RCC 7860 (cell line): ENCODE measurements at places on chromosomes 11 and 22.

GRCh38 chr22:47811971-47812370 is 1049.5 kb downstream of the TBC1D22A start:
- DNase-seq: no peak

DNA sequence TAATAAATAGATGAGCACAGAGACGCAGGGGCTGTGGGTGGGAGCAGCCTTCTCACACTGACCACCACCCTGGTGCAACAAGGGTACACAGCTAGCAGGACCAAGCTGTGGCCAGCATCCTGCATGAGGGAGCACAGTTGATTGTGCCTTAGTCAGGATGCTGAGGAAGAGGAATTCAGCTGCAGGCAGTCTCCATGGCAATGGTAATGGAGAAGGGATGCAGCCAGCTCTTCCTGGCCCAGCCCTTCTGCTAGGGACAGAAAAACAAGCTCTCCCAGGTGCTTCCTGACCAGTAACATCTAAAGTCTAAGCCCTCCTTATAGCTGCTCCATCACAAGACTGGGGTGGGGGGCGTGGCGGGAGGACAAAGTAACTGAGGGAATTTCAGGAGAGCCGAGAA is 363.5 kb downstream of the BUD13 start:
- no peak for DNase-seq

DNA sequence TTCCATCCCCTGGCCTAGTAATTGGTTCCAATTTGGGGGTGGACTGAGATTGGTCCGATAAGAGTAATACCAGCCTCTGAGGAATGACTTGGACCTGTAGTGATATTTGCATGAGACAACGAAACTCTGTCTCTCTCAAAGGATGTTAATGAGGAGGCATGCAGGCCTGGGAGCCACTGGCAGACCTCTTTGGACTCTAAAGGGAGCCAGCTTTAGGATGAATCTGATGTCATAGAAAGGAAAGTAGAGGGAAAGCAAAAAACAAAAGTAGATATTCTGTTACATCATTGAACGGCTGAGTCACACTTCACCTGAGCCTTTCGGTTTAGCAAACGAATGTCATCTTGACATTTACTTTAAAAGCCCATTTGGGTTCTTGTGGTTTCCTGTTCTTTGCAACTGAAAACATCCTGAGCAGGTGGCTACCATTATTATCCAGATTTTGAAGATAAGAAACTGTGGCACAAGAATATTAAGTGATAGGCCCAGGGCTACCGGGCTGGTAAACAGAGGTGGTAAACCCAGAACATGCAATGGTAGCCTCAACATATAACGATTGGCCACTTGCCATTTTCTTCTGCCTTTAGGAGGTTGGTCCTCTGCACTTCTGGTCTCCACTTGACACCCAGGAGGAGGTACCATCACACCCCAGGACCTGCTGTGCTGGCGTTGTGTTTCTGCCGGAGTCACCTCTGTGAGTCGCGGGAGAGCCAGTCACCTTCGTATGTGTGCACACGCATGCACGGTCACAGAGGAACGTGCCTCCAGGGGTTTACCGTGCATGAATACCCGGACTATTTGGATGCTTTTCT is 42.7 kb downstream of the RTL6 start:
- no peak for DNase-seq

- DNase-seq: no peak
These were observed 55.8 kb upstream of the ADSL start for GRCh38 chr22:40290516-40290915.

GRCh38 chr11:2923446-2924375 is 5.5 kb downstream of the PHLDA2 start:
- DNase-seq: no peak

DNA sequence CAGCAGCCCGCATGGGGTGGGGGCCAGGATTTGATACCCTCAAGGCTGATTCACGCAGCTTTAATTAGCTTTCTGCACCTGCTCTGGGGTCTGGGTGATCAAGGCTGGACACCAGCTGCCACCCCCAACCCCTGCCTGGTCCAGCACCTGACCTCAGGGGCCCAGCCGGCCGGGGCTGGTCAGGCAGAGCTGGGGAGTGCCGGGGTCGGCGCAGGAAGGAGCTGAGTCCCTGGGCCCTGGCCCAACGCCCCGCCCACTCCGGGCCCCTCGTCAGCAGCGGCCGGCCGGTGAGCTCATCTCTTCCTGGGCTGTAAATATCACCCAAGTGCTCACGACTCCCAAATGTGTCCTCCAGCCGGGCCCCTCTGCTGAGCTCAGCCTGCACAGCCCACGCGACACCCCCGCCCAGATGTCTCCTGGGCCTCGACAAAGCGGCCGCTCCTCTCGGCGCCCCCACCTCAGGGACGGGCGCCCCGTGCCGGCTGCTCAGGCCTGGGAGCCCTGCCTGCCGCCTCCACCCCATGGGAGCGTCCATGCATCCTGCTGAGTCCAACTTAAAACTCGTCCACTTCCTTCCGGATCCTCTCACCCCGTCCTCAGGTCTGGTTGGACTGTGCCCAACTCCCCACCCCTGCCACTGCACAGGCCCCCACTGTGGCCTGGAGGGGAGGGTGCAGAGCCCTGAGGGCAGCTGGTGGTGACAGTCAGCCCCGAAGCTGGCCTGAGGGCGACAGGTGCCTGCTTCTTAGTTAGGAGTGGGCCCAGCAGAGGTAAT is 29.0 kb downstream of the RTN4R start:
- DNase-seq: no peak

GRCh38 chr11:117039900-117040299 is 58.3 kb downstream of the SIK3 start:
- no peak for DNase-seq

DNA sequence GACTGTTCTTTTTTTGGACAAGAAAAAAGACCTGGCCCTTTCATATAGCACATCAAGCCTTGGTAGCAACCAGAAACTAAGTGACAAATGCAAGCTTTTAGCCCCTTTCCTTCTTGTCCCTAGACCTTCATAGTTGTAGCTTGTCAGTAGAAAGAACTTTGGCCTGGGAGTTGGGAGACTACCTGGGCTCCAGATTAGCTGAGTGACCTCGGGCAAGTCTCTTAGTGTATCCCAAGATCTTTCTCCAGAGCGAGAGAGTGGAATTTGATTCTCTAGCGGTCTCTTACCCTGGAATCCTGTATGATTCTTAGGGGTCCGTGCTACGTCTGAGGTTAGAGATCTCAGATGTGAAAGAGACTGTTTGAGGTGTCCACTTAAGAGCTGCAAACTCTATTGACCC is 59.0 kb downstream of the ZNRF3 start:
- no peak for DNase-seq

GRCh38 chr11:76163289-76163880 is 42.9 kb downstream of the WNT11 start:
- no peak for DNase-seq

DNA sequence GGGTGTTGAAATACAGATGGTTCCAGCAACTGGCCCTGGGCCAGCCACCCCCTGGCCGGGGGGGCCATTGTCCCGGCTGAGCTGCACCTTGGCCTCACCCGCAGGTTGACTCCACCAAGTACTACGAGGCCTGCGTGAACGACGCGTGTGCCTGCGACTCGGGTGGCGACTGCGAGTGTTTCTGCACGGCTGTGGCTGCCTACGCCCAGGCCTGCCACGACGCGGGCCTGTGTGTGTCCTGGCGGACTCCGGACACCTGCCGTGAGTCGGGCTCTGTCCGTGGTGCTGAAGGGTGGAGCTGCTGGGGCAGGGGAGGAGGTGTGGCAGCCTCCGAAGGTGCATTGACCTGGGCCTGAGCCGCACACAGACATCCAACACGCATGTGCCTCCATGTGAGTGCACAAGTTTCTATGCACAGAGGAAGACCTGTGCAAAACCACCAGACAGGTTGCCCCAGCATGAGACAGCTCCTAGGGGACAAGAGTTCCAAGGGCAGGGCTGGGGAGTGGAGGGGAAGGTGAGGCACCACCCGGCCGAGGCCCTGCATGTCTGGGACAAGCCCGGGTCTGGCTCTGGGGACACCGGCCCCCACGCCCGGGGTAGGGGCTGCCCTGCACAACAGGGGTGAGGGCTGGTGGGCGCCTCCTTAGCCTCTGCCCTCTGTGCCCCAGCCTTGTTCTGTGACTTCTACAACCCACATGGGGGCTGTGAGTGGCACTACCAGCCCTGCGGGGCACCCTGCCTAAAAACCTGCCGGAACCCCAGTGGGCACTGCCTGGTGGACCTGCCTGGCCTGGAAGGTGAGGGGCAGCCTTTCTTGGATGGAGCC is 16.1 kb downstream of the MUC5B start:
- DNase-seq: no peak

- no peak for DNase-seq
These were observed 14.6 kb downstream of the ACAT1 start for GRCh38 chr11:108135845-108136544.

DNA sequence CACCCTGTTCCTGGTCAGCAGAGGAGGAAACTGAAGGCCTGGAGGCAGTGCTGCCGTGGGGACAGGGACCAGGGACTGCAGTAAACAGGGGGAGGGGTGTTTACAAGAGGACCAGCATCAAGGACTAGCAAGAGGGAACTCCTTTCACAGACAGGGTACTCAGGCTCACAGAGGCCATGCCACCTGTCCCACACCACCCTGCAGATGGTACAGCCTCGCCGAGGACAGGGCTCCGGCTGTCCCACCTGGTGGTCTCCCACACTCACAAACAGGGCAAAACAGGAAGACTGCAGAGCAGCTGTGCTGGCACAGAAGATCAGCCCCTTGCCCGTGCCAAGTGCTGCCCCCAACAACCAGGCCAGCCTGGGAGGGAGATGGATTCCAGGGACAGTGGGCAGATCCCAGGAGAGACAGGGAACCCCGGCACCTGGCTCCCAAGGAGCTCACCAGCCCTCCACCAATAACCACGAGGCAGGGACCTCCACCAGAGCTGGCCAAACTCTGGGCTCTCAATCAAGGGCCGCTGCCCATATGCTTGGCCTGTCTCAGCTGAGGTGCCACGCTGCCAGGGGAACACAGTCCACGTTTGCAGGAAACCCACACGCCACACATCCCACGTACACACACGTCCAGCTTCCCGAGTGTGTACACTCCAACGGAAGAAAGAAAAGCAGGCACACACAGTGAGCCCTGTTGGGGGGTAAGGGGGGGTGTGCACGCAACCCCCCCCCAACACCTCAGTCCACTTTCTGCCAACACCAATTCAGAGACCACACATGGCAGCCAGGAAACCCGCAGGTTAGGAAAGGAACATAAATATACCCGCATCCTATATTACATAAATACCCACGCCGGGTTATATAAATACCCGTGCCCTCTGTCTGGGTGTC is 2.1 kb downstream of the CSNK1E start:
- no peak for DNase-seq

GRCh38 chr11:117502015-117502778 is 174.5 kb downstream of the CEP164 start:
- DNase-seq: no peak

- no peak for DNase-seq
These were observed 6.4 kb downstream of the PTPRJ start for GRCh38 chr11:47986742-47987141.

GRCh38 chr22:40975366-40975765 is 24.2 kb downstream of the RBX1 start:
- DNase-seq: no peak

- DNase-seq: no peak
These were observed 3.3 kb upstream of the CTR9 start for GRCh38 chr11:10747733-10748132.

DNA sequence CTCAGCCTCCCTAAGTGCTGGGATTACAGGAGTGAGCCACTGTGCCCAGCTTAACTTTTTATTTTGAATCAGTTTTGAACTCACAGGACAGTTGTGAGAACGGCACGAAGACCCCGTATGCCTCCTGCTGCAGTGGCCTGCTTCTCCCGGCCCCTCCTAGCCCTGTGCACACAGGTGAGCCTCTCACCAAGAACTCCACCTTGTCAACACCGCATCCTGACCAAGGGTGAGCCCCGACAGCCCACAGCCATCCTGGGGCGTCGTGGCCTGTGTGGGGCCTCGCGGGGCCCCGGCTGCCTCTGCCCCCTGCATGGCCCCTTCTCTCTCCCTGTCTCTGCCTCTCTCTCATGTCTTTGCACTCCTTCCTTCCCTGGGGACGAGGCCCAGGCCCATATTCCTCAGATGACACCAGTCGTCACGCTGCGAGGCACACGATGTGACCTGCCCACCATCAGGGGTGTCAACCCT is 38.8 kb downstream of the GNB1L start:
- DNase-seq: no peak

DNA sequence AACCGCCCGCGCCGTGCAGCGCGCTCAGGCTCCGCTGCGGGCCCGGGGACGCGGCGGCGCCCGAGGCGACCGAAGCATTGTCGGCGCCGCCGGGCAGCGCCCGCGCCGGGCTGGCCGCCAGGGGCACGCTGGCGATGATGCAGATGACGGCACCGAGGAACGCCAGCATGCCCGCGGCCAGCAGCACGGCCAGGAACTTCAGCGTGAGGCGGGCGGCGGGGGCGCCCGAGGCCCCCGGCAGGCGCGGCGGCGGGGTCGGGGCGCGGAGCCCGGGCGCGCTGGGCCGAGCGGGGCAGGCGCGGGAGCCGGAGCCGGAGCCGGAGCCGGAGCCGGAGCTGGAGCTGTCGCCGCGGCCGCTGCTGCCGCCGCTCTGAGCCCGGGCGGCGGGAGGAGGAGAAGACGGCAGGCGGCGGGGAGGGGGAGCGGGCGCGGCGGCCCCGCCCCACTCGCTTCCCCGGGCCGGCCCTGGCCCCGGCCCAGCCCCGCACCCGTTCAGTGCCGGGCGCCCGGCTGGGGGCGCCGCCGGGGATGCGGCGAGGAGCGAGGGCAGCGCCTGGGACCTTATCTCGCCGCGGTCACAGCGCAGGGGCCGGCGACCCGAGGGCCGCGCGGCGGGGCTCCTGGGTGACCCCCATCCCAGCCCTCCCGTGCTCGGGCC is at the start of gene NPTXR:
Gene NPTXR, minus strand, starts transcription at position 372 of the 658 bp plus-strand sequence.
- peak; percentile 16 for DNase-seq

DNA sequence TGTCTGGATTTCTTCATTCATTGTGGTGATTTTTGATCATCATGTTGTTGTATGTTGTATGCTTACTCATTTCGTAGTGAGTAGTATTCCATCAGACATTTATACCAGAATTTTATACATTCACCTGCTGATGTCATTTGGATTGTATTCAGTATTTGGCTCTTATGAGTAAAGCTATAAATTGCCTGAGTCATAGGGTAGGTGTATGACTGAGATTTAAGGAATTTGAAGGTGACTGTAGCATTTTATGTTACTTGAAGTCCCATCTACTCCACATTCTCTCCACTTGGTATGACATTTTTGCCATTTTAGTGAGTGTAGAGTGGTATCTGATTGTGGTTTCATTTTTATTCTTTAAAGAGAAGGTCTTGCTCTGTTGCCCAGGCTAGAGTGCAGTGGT is 548.2 kb downstream of the TBC1D22A start:
- peak; percentile 93 for DNase-seq

- no peak for DNase-seq
These were observed 82.6 kb downstream of the LDLRAD3 start for GRCh38 chr11:36026315-36026968.
